Osteoblast (primary cell): ENCODE measurements at places on chromosomes 12 and 14. TPM values are rescaled to one million over a fixed set of nuclear protein-coding genes. Genes with fewer than 3 reads are reported as not detected.

DNA sequence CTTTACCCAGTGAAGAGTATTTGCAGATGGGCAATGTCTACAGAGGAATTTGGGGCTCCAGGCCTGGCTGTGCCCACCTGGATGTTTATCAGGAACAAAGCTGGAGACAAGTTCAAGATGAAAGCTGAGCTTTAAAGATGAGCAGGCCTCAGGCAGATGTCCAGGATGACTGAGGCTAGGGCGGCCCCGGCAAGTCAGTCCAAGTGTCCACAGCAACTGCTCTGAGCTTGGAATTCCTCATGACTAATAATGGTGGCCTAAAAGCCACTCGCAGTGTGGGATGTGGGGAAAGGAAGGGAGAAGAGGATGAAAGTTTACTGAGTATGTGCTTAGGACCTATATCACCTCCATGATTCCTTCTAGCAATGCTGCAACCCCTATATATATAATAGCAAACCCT, 128.2 kb upstream of the NOS1 start:
- DNase-seq: no peak
- no peak overlapping the region for H3K4me3 ChIP-seq
- H3K36me3 ChIP-seq: no peaks in the 10 kb centered on the region
- no peaks in the 10 kb centered on the region for H3K27me3 ChIP-seq
- no peak overlapping the region for H3K27ac ChIP-seq

The MIPOL1 gene
- total RNA-seq: 9.0 and 9.7 TPM in 2 replicates

The PTPRR gene
- total RNA-seq: under 0.01 TPM in 1 of 2 replicates, not detected in the other

DNA sequence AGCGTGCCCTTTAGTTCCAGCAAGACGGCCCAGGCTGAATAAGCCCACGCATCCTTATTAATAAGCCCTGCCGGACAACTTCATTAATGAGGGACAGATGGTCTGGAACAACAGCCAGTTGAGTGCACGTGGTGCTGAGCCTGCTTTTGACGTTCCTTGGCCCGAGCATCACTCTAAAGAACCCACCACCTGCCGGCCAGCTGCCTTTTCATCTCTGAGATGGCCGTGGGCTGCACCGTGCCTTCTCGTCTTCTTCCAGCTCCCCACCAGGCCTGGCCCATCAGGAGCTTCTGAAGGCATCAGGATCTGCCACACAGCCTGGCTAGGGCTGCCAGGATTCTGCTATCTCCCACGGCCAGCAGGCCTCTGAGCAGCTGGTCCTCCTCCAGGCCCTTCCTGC, 80.0 kb downstream of the AACS start:
- no peak for DNase-seq
- H3K27ac ChIP-seq: no peak overlapping the region
- no peak overlapping the region for H3K4me3 ChIP-seq
- peaks cover 10% of the 10 kb centered on the region for H3K4me1 ChIP-seq
- H3K27me3 ChIP-seq: no peaks in the 10 kb centered on the region

The ANKS1B gene
- 2.2 and 2.4 TPM in 2 replicates for total RNA-seq

The CNTN1 gene
- total RNA-seq: 0.29 and 0.36 TPM in 2 replicates

The CLEC6A gene
- not detected in 2 replicates for total RNA-seq
